ENCODE measurements at places on chromosomes 1 and 21.

DNA sequence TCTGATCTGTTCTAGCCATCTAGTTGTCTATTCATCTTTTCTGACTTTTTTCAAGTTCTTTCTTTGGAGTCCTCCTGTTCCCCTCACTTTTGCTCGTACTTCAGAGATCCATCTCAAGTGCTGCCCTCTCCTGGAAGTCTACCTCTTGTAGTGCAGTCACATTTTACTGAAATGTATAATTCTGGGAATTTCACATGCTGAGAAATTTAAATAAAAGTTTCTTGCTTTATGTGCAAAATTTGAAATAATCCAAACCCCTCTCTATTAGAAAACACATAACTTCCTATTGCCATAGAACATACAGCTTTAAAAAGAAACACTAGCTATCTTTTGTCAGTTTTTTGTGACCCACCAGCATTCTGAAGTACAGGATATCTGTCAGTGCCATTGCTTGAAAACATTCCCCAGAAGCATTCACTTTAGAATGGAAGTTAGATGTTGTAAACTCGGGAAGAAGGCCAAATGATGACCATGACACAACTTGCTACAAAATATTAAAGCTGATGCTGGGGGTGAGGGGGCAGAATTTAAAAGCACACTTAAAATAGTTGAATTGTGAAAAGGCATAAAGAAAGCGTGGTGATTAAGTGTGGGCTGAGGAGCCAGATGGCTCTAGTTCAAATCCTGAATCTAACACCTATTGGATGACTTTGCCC lies 22.0 kb downstream of the RLF start:
- no peak for DNase-seq

DNA sequence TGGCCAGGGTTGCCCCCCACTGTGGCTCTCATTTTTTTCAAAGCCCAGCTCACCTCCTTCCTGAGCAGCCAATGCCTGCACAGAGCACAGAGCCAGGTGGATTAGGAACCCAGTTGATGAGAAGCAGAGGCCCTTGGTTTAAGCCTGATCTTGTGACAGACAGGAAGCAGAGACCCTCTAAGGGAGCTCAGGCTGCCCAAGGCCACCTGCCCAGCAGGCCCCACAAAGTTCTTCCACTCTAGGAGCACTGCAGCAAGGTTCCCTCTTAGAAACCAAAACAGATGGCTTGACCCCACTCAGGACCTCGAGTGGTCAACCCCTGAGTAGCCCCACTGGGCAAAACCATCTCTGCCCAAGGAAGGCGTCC lies 25.5 kb upstream of the PRSS38 start:
- DNase-seq = no peak

GRCh38 chr1:243287652-243288051 lies 31.8 kb downstream of the SDCCAG8 start:
- no peak for DNase-seq

DNA sequence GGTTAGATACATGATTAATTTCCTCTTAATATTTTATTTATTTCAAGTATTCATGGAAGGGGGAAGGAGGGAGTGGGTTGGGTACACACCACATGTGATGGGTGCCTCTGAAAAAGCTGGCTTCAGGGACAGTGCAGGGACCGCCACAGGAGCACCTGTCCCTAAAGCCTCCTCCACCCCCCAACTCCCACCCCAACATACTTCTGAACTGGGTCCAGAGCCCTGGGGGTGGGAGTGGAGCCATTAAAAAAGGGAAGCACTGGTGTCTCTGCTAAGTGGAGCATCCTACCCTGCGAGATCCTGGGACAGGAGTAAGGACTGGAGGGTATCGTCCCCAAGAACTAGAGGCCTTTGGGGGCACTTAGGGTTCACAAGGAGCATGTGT lies 5.6 kb upstream of the CLEC20A start:
- DNase-seq = no peak

GRCh38 chr1:4468804-4469514 lies 185.4 kb upstream of the AJAP1 start:
- no peak for DNase-seq

- DNase-seq = no peak
These were observed 3.1 kb downstream of the CHD1L start for GRCh38 chr1:147245586-147246021.

GRCh38 chr1:212317916-212318315 lies 32.7 kb downstream of the PPP2R5A start:
- no peak for DNase-seq

GRCh38 chr1:42848823-42849537 lies 2.6 kb downstream of the ZNF691 start:
- DNase-seq = no peak

DNA sequence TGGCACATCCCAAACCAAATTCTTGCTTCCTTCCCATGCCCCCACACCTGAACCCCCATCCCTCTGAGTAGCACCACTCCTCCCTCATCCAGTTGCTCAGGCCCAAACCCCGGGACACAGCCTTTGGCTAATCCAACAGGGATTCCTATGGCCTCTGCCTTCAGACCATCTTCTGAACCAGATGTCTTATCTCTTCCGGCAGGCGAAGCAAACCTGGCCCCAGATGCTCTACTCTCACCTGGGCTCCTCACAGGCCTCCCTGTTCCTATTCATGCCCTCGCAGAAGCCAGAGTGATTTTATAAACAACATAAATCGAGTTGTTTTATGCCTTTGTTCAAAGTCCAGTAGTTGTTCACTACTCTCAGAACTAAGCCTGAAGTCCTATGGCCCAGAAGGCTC lies 12.5 kb upstream of the KCNA2 start:
- no peak for DNase-seq

GRCh38 chr1:231162970-231163829 lies 1.3 kb downstream of the TRIM67 start:
- DNase-seq = peak; percentile 55

DNA sequence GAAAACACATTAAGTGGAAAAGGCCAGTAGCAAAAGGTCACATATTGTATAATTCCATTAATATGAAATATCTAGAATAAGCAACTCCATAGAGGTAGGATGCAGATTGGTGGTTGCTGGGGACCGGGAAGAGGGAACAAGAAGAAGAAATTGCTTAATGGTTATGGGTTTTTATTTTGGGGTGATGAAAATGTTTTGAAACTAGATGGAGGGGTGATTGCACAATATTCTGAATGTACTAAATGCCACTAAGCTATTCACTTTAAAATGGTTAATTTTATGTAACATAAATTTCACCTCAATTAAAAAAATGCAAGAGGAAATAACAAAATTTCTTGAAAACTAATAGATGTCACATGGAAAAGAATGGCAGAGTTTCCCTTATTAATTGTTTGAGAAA lies 6.7 kb downstream of the KIAA0040 start:
- DNase-seq = no peak

DNA sequence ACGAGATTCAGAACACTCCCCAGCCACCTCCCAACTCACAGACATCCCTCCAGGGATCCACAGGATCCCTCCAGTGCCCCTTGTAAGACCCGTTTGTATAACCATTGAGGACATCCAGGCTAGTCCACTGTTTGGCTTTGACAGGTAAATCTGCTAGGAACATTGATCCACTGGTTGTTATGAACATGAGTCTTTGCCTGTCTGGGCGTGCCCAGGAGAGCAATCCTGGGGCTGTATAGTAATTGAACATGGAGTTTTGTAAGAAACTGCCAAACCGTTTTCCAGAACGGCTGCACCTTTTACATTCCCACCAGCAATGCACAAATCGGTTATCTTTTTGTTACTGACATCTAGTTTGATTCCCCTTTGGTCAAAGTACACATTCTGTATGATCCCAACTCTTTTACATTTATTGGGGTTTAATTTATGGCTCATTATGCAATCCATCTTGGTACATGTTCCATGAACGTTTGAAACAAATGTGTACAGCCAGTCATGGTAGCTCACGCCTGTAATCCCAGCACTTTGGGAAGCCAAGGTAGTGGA lies 88.7 kb downstream of the WDR4 start:
- no peak for DNase-seq

DNA sequence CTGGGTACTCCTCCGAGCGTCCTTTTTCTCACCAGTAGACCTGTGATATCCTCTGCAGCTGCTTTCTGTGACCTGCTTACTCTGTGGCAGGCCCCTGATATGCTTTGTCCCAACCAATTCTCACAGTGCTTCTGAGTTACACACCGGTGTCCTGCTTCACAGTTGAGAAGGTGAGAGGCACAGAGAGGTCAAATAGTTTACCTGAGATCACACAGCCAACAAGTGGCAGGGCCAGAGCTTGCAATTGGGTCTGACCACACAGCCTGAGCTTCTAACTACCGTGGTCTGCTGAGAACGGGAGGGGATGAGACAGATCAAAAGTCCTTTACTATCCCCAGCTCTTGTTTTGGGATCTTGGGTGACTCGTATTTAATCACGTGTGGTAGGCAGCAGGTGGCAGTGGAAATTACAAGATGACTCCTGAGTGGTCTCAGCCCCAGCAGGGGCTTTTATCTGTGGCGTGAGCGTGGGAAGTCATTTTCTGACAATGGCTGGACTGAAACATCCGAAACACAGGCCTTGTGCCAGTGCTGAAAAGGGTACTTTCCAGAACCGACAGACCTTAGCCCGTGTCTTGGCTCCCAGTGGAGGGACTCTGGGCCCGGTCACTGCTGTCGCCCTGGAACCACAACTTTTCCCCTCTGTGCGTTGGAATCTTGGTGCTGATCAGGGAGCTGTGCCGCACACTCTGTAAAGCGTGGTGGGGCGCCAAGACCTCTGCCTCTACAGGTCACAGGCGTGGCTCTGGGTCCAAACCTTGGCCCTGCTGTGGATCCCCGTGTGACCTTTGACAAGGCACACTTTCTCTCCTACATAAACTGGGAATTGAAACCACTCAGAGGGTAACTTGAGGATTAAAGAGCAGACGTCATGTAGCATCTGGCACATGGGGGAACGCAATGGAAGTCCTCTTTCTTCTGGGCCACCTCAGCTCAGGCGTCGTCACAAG lies 11.9 kb downstream of the THEMIS2 start:
- no peak for DNase-seq

DNA sequence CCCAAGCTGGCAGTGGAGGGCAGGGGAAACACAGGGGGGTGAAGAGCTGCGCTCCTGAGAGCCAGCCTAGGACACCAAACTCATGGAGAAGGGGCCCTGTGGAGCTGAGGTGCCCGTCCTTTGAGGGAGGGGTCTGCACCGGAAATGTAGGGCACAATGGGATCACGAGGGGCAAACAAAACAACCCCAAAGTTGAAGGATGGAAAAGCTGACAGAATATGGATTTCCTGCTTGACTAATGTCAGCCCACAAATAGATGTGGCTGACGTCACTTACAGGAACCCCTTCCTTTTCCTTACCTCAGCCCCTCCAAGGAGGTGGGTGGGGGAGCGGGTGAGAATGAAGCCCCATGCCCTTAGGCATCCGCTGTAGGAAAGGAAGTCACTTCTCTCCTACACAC lies 110.9 kb downstream of the KCNN3 start:
- no peak for DNase-seq

DNA sequence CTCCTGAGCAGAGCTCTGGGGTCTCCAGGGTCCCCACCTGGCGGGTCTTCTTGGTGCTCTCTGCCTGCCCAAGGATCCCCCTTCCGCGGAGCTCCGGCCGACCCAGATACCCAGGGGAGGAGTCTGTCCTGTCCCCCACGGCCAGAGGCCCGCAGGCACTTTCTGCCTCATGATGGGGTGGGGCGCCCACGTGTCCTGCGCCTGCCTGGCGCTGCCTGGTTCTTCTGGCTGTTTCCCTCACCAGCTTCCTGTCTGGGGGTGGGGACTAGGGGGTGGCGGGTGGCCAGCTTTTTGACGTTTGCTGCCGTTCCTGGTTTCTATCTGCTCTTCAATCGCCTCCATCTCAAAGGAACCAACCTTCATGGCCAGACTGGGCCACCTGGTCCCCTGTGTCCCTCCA lies 313.3 kb upstream of the VAMP3 start:
- DNase-seq = no peak

- DNase-seq = no peak
These were observed 350.9 kb upstream of the ADGRL2 start for GRCh38 chr1:81449786-81450185.

GRCh38 chr1:212111536-212111935 lies 76.0 kb downstream of the DTL start:
- DNase-seq = no peak
